Stimulated activated CD4-positive, alpha-beta T cell treated with anti-CD3 and anti-CD28 coated beads, Interleukin-1b, Interleukin-23, amount 100 ng/mL, for 4 hours (primary cell): ENCODE measurements at places on chromosomes 7 and 10.

DNA sequence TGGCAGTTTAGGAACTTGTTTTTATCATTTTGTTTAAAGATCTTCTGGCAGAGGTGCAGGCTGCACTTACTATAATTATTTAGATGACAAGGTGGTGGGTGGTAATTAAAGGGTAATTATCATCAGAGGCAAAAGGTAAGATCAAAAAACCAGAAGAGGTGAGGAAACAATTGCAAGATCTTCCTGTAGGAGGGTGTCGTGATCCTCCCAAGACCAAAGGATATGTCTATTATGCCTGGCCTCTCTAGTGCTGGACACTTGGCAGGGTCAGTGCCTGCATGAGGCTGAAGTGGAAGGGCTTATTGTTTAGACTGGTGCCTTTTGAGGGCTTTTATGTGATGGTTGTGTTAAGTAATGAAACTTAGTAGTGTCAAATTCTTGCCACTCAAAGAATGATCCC is 1.8 kb upstream of the WAPL start:
- DNase-seq: no peak

DNA sequence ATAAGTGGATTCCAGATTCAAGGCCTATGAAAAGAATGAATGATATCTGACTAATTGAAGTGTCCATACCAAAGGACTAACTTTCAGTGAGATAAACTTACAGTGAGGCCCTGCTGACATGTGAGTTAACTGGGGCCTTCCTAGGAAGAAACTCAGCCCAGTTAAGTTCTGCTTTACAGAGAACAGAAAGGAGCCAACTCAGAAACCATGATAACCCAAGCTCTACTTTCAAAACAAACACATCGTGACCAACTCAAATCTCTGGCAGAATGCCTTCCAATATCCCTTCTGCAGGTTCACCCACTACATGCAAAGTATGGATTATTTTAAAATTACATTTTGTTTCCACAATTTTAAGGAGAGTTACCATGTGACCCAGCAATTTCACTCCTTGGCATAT is 75.8 kb upstream of the MRLN start:
- DNase-seq: no peak

- DNase-seq: peak; percentile 84
These were observed 1.4 kb upstream of the LCOR start for GRCh38 chr10:96830511-96831199.

DNA sequence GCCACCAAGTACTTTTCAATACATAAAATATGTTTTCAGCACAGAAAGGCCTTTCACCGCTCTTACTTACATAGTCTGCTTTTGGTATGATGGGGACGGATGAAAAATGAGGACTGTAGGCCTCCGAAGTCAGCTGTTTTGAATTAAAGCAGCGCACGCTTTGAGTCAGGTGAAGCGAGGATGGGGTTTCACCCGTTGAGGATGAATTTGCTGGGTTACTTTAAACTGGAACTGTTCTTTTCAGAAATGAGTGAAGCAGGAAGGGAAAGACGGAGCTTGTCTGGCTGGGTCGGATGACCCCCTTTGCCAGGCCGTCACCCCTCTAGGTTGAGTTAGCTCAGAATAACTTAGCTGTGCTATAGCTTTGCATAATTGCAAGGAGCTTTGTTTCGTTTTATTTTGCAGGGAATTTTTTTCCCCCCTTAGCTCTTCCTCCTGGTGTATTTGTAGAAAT is 40.0 kb downstream of the CUX1 start:
- no peak for DNase-seq

DNA sequence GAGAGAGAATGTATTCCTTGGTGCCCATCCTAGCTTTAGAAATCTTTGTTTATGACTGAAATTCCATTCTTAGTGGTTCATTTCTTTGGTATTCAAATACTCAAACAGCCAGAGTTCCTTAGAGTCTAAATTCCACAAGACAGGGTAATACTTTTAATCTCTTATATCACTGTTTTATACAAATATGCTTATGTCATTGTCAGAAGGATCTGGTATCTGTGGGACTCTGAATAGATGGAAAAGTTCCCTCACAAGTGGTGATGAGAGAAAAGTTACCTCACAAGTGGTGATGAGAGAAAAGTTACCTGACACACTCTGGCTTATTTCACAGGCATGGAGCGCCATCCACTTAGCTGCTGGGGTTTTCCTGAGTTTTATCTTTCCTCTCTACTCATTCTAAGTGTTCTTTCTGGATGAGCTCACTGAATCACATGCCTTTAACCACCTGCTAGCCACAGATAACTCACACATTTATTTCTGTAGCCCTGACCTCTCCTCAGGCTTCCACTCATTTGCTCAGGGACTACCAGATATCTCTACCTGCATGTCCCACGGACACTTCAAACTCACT is 784.0 kb downstream of the SUGCT start:
- DNase-seq: no peak

DNA sequence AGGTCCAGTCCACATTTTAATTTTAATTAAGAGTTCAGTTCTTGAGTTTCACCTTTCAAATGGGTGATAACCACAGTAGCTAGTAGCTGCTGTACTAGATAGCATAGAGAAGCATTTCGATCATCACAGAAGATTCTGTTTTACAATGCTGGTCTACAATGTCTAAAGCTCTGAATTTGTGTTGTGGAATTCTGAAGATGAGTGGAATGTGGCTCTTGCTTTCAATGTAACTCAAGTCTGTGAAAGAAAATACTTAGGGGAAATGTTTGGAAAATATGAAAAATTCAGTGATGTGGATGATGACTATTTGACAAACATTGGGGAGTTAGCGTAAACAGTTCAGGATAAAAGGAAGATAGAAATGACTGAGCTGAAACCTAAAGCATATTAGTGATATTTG is 139.4 kb downstream of the GNAT3 start:
- no peak for DNase-seq

DNA sequence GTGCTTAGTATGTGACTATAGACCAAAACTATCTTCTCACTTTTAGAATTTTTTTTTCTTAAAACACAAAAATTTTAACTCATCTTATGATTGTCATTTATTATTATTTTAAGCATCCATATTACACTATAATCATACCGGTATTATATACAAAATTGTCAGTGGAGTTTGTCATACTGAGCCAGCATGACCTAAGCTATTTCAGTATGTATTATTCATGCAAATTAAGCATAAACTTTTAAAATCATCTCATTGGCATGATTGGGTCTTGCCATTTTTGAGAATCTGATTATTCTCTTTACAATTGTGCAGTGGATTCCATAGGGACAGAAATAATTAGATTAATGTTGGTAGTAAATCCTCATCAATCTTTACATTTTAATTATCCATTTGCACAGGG is 46.2 kb upstream of the STMP1 start:
- no peak for DNase-seq

DNA sequence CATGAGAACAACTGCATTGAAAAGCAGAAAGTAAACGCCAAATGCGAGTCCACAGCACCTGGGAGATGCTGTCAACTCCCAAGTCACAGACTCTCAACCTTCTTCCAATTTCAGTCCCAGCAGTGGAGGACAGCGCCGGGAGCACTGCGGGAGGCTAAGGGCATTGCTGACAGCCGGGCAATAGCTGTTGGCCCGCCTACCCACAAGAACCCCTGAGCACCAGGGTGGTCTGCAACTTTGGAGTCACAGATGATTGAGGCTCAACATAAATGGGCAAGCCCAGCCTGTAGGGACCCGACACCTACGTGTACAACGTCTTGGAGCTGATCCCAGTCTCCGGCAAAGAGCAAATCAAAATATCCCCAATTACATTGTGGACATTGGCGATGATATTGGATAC is 262.9 kb downstream of the TCERG1L start:
- DNase-seq: no peak

- DNase-seq: no peak
These were observed 10.9 kb upstream of the FAM180A start for GRCh38 chr7:135759532-135759931.

- no peak for DNase-seq
These were observed 68.2 kb downstream of the TFEC start for GRCh38 chr7:115962340-115962739.

DNA sequence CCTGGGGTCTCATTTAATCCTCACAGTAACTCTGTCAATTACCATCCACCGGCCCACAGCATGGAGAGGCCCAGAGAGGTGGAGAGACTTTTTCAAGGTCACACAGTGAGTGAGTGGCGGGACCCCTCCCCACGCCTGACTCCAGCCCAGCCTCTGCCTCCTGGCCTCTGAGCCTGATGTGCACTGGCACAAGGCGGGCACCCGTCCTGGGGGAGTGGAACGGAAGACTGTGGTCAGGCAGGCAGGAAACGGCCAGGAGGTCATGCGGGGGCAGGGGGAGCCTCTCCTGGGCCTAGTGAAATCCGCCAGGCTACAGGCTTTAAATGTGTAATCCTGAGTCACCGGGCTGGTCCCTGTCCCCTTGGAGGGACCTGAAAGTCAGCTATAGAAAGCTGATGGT is 32.2 kb downstream of the ZCCHC24 start:
- DNase-seq: no peak

- DNase-seq: no peak
These were observed 11.3 kb downstream of the STARD3NL start for GRCh38 chr7:38189231-38189938.

DNA sequence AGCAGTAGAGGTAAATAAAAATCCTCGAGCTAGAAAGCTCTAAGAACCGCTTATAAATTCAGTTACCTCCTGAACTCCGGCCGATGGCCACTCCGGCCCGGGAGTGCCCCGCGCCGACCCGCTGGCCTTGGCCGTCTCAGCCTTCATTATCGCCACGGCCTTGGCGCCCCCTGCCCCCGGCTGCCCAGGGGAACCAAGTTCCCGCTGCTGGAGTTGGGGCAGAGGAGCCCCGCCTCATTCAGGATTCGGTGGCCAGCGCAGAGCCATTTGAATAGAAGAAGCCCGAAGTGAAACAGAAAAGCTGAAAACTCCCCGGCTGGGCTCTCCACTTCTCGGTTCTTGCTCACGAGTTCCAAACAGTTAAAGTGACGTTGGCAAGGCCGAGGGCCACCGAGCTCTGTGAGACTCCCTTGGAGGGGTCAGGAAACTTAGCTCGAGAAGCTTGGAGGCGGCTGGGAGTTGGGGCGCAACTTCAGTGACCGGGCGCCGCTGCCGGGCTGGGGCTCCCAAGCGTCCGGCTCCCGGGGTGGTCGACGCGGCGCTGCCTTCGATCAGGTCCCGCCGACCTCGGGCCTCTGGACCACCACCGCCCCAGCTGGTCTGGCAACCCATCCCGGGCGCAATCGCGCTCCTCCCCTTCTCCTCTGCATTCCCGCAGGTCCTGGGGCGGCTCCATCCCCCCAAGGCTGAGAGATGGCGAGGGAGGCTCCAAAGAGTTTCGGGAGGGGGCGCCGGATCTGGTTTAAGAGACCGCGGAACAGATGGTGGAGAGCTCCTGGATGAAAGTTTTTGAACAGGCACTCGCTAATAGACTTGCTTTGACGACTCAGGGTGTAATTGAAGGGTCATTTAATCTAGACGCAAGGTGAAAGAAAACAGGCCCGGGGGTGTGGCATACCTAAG is 5.8 kb upstream of the FEZF1 start:
- DNase-seq: no peak

DNA sequence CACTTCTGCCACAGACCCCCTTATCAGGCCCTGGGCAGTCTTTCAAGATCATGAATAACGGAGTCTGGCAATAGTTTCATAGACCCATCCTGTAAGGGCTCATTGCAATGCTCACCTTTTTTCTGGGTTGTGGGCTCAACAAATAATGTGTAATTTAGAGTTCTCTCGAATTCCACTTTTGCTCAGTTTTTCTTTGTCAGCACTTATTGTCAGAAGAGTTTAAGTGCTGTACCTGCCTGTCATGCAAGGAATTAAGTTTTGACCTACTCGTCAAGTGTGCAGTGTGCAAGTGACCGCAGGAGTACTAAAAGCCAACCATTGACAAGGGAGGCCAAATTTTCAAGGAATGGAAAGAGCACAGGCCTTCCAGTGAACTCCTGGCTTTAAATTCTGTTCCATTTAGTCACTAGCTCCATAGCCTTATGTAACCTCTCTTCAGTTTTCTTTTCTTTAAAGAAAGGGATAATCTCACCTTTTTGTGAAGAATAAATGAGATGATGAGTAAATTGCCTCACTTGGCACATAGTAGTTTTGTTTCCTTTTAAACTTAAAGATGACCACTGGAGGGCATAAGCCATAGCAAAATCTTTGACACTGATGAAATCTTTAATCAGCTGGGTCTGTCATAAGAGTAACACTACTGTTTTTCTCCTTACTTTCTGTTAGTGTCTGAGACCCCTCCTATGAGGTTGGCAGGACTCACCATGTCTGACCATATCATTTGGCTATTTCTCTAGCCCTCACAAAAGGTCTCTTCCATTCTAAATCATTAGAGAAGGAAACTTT is 313.3 kb downstream of the TYW1 start:
- DNase-seq: no peak
